ENCODE measurements at places on chromosomes 2 and 18.

GRCh38 chr2:69933839-69934613 is 19.1 kb downstream of the MXD1 start:
- DNase-seq, result peak; percentile 89

GRCh38 chr2:42404676-42405075 is 43.7 kb upstream of the COX7A2L start:
- no peak for DNase-seq

- DNase-seq, result no peak
Observed at GRCh38 chr2:207903236-207903635, 122.1 kb downstream of the PLEKHM3 start.

DNA sequence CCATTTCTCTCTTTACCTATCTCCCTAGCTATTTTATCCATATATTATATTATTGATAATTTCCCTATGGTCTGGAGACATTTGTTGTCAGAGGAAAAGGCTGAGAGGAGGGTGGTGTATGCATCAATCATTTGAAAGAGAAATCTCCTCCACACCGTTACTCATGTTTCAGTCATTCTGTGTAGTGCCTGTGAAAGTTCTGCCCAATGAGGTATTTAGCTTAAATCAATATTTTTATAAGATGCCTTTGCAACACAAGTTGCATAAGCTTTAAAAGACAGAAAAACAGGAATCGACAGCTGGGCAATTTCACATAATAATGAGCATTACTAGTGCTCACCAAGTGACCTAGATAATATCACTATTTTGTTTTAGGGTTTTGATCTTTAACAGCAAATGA is 363.7 kb upstream of the FSIP2 start:
- DNase-seq, result no peak

- DNase-seq, result no peak
Observed at GRCh38 chr2:38174131-38174530, 98.2 kb upstream of the CYP1B1 start.

DNA sequence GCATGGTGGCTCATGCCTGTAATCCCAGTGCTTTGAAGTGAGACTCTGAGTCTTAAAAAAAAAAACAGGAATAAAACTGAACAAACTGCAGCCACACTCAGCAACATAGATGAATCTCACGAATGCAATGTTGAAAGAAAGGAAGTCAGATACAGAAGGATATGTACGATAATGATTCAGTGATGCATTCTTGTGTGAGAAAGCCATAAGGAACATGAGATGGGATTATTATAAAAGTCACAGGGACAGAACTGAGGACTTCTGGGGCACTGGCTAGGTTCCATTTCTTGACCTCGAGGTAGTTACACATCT is 56.9 kb upstream of the SMAD2 start:
- DNase-seq, result peak; percentile 3

GRCh38 chr2:10265329-10266132 is 37.2 kb upstream of the HPCAL1 start:
- DNase-seq, result peak; percentile 39

DNA sequence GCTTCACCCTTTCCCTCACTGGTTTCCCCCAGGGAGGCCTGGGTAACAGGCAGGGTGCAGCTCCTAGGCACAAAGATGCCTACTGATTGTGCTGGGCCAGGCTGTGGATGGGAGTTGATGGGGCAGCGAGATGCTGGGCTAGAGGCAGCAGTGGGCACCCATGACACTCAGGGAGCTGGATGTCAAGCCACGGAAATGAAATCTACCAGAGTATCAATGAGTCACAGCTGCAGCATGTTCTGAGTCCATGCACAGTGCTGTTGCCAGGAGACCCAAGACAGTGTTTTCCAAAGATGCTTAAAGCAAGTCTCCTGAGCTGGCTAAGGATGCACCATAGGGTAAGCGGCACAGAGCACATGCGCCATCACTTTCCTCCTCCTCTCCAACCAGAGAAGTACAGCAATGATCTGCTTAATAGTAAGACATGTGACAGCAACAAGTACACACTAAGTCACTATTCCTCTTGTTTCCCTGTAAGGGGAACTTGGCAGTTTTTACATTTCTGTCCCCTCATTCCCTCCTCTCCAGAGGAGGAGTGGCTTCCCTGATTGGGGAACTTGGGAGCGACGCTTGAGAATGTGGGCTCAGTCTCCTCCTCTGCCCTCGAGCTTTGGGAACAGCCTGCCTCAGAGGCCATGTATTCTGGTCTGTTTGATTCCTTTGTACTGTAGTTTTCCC is 57.2 kb downstream of the CDC42EP3 start:
- DNase-seq, result peak; percentile 96

DNA sequence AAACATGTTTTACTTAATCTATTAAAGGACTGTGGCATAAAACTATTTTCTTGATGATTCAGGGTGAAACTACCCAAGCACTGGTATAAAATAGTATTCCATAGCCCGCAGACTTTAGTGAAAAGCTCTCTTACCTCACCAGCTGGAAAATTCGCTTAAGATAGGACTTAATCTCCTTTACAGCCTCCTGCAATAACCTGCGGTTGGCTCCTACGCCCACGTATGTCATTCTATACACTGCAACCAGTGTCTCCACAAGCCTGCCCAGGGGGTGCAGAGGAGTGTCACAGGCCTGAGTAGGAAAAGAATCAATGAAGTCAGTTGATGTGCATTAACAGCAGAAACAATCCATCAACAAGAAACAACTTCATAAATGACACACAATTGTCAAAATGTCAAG is 11.3 kb upstream of the MPP4 start:
- DNase-seq, result no peak

- no peak for DNase-seq
Observed at GRCh38 chr2:174607989-174608865, 10.6 kb upstream of the WIPF1 start.

DNA sequence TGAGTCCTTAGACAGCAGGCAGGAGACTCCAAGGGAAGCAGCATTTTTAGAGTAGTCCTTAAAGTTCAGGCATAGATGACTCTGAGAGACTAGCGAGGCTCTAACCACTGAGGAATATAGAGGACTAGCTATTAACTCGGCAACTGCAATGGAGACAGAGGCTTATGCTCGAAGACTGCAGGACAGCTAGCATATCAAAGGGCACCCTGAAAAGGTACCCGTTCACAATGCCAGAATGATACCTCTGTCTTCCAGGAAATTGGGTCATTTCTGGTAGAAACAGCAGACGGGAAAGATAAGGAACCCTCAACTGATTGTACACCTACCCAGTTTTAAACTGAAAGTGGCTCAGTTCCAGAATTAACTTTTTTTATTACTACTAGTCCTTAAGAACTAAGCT is 1204.0 kb upstream of the ZEB2 start:
- no peak for DNase-seq

DNA sequence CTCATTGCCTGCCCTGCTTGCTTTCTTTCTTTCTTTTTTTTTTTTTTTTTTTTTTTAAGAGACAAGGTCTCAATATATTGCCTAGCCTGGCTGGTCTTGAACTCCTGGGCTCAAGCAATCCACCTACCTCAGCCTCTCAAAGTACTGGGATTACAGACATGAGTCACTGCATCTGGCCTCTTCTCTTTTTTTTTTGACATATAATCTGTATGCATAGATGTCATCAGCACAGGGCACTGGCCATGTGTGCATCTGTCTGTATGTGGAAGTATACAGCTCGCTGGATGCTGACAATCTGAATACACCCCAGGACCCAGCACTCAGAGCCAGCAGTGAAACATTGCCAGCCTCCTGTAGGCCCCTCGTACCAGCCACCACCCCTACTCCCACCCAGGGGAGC is 49.5 kb downstream of the TFCP2L1 start:
- DNase-seq, result no peak

DNA sequence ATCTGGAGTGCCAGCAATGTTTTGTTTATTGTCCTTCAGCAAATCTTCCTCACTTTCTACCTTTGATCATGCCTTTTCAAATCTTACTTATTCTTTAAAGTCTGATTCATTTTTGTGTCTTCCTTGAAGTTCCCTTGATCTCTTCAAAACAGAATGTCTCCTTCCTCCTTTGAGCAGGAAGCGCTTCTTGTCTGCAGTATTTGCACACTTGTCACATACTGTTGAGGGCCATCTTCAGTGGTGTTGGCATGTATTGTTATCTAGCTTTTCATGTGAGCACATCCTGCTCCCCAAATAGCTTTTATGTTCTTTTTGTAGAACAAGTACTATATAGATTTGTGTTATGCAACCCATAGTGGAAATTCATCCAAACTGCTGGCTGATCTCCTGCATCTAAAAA is 5.9 kb upstream of the CERS6 start:
- DNase-seq, result no peak

- DNase-seq, result no peak
Observed at GRCh38 chr2:152387041-152387440, 52.1 kb downstream of the FMNL2 start.

GRCh38 chr2:13005761-13006335 is 289.1 kb downstream of the TRIB2 start:
- DNase-seq, result no peak

- no peak for DNase-seq
Observed at GRCh38 chr18:79778291-79778791, 19.4 kb upstream of the KCNG2 start.

GRCh38 chr18:34631093-34631966 is 78.8 kb upstream of the DTNA start:
- no peak for DNase-seq

DNA sequence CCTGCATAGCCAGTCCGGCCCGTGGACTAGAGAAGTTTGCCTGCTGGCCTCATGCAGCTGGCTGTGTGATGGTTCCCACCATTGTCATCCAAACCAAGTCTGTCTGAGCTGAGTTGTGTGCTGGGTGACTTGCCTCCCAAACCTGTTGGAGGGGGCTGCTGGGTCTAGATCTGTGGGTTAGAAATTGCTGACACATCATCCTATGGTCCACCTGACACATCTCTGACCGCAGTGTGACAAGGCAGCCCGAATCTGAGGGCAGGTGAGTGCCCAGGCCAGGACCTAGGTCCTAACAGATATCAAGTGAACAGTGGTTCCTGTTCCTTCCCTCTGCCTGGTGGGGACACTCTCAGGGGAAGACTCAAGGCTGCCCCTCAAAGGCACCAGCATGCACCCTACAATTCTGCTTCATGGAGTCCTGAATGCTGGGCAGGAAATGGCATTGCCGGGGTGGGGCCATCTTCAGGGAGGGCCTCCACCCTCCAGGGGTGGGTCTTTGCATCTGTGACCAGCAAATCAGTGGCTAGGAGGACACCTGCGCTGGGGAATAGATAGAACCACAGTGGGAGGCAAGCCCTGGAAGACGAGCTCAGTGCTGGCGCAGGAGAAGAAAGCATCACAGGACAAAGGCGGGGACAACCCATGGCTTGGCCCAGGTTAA is 117.9 kb upstream of the ID2 start:
- DNase-seq, result no peak

GRCh38 chr18:37524498-37525261 is 40.9 kb downstream of the CELF4 start:
- DNase-seq, result no peak

GRCh38 chr2:119801040-119801439 is 41.3 kb downstream of the PTPN4 start:
- no peak for DNase-seq

DNA sequence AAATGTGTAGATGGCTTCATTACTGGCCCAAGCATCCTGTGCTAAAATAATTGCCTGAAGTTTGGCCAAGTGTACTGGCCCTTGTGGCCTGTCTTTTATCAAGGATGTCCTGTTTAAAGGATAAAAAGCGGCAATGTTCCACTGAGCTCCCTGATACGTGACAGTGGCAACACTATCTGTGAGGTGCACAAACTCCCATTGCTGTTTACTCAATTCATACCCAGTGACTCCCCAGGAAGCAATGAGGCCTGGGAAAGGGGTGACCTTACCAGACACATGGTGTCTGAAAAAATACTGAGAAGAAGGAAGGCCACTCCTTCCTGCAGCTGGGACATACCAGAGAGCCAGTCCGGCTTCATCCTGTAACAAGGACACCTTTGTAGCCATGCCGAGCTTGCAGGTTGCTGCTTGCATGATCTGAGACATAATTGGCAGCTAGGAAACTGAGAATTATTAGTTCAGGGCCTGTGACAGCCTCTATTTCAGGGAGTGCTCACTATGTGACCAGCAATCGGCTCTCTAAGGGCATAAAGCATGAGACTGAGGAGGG is 198.5 kb upstream of the LRATD1 start:
- DNase-seq, result no peak

DNA sequence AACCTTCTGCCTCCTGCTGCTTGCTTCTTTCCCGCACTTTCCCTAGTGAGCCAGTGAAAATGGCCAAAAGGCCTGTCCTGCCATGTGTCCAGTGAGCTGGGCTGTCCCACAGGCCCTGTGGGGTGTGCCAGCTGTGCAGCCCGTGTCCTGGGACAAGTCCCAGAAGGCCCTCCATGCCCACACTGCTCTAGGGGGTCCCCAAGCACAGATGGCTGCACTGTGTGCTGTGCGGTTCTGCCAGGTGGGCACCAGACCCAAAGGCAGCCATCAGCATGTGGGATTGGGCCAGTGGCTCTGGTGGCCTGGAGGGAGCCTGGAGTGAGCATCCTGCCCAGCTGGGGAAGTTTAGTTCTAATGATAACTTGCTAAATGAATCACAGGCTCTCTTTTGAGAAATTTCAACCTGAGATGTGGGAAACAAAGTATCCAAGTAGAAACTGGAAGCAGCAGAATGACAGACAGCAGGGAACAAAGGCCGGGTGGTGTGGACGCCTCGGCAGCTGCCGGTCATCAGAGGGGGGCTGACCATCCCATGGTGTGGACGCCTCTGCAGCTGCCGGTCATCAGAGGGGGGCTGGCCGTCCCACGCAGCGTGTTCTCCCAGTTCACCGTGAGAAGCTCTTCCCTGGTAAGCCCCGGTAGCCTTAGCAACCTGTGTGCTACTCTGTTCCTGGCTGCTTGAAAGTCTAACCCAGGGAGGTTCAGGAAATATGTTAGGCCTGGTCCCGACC is 9.9 kb upstream of the CNDP2 start:
- DNase-seq, result no peak

DNA sequence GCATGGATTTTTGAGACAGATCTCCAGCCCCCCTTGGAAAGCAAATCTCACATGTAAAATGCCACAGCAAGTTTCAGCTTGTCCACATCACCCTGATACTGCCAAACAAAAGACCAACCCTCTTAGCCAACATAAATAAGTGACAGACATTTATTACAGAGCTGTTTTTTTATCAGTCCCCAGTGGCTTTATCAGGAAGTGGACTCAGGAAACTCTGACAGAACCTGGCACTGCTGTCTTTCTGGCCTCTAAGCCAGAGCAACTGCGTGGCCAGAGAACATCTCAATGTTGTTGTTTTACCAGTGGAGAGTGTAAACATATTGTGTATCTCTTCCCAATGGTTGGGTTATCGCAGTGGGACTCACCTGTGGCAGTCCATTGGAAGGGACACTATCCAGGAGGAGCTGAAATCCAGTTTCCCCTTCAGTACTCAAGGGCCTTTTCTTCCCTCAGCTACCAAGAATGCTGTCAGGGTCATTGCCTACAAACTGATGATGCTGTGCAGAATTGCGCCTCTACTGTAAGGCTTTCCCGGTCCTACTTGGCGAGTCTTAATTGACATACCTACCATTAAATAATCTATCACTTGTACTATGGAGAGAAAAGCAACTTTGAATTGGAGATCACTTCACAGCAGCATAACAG is 22.0 kb downstream of the SLC14A1 start:
- no peak for DNase-seq
